Fibroblast of skin of left quadriceps (primary cell): ENCODE measurements at places on chromosomes 12 and 14.
A peak's percentile ranks its signal among the peaks of the same experiment; 100 is the strongest.

GRCh38 chr14:61495809-61496208, 174.4 kb downstream of the PRKCH start:
- no peak for DNase-seq

DNA sequence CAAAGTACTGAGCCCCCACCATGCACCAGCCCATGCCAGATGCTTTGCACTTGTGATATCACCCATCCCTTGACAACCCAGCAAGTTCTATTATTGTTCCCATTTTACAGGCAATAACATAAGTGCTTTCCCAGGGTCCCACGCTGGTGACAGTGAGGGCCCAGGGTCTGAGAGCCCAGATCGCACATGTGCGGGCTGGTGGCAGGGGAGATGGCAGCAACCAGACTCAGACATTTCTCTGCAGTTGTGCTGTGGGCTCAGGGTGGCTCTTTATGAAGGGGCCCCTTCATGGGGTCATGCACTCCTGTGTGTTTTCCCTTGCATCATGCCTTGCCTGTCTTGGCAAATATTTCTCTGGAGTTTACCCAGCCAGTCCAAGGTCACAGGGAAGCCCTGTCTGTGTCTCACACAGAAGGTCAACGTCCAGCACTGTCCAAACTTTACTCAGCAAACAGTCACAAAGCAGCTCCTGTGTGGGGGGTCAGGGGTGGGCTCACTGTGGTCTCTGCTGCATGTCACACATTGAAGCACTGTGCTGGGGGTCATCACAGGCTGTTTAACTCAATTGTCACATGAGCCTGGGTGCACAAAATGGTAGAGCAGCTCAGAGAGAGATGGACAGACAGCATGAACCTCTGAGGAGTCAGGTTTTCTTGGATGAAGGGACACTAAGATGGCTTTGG, 12.7 kb downstream of the SERPINA5 start:
- no peak for DNase-seq

DNA sequence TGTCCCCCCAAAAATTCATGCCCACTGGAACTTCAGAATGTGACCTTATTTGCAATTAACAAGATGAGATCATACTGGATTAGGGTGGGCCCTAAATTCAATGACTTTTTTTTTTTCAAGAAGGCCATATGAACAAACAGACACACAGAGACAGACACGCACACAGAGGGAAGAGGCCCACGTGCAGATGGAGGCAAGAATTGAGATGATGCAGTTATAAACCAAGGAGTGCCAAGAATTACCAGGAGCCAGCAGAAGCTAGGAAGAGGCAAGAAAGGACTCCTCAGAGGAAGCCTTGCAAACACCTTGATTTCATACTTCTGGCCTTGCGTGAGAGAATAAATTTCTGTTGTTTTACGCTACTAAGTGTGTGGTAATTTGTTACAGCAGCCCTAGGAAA, 33.4 kb downstream of the NELL2 start:
- DNase-seq = no peak

- no peak for DNase-seq
These were observed 174.6 kb upstream of the TBX3 start for GRCh38 chr12:114858388-114859146.

- no peak for DNase-seq
These were observed 70.5 kb downstream of the EP400 start for GRCh38 chr12:132020292-132020691.

- DNase-seq = no peak
These were observed 23.3 kb downstream of the CHGA start for GRCh38 chr14:92945959-92946846.

GRCh38 chr14:71885301-71885700, 46.9 kb upstream of the RGS6 start:
- DNase-seq = no peak

DNA sequence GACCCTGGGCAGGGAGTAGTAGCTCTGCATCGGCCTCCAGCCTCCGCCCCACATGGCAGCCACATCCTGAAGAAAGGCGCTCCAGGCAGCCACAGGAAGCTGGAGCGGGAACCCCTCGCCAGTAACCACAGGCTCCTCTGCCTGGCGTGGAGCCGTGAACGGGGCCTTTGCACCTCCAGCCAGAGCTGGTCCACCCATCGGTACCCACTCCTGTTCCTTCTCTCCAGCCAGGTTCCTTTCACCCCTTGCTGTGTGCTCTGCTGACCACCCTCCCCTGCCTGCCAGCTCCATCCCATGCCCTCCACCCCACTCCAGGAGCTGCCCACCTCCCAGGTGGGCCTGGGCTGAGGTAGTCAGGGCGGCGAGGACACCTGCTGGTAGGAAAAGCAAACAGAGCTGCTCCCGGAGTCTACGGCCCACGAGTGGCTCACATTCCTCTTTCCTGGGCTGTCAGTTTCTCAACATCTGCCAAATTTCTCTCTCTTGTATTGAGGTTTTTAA, 2.7 kb downstream of the TGFB3 start:
- DNase-seq = no peak

DNA sequence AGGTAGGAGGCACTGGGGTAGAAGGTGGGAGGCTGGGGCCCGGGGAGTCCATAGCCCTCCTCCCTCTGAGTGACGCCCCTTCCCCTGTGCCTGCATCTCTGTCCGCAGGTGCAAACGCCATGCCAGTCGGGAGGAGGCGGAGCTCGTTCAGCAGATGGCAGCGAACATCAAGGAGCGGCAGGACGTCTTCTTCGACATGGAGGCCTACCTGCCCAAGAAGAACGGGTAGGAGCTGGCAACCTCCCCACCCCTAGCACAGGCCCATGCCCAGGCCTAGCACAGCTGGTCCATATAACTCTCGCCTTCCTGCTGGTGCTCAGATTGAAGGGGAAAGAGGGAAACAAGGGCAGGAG, 35.6 kb downstream of the TMEM120B start:
- no peak for DNase-seq

DNA sequence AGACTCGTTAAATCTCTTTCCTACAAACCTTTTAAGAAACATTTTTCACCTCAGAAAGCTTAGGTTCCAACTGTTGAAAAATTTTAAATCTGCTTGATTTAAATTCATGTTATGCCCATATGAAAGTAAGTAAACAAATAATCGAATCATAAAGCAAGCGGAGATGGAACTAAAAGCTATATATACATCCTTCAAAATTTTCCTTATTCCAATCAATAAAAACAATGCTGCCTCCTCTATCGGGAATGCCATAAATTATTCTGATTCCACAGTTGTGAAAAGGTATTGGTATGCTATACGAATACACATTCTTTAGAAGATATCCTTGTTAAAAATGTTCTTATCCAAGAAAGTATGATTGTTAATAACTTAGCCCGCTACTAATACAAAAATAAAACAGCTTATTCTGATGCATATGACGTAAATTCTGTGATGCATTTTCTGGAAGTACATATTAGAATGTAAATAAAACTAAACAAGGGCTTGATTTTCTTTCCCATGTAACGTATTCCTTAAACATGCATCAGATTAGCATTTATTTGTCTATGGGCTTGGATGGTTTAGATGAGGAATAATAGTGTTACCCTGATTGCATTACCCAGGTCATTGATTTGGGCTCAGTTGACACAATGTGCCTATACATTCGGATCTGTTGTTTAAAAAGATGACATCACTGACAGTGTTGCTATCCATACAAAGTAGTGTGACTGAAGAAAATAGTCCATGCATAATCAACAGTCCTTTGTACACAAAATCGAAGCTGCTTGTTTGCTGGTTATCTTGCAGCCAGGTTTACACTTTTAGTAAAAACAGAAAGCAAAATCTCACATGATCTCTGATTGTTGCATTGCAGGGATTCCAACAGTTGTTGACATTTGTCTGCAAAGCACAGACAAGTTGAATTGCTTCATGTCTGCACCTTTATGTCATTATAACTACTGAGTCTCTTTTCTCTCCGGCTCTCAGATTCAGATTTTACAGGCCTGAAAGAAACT, 656 bp upstream of the DTD2 start:
- no peak for DNase-seq

DNA sequence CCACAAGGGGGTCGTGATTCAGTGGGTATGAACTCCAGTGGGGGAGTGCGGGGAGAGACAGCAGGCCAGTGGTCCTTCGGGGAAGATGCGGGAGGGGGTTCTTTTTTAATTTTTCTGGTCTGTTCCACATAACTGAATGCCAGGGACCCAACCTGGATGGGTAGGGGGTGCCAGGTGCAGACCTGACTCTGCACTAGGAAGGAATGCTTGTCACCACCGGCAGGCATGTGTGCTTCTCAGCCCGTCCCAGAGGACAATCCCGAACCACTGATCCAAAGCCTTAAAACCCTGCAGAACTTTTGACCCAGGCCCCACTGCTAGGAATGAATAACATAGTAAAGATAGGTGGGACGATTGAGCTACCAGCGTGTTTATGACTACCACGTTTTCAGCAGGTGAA, 72.0 kb downstream of the DIO3 start:
- DNase-seq = no peak

- DNase-seq = peak; percentile 61
These were observed 325.1 kb downstream of the BCL11B start for GRCh38 chr14:98946940-98947339.
